CMK (cell line): ENCODE measurements at places on chromosomes 3 and 15.

DNA sequence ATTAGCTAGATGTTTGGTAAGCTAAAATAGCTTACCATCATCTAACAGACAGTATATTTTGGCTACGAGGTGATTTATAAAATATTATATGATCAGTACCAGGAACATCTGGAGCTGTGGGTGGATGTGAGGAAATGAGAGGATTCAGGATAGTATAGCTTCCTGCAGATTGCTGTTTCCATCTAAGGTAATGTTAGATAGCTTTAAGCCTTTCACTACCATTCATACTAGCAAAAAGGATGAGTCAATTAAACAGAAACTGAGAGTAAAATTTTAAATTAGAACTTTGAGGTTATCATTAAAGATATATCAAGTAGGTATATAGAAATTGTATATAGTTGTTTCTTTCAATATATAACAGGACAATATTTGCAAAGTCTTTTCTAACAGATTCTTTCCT, 8.0 kb downstream of the ZBTB20 start:
- DNase-seq: no peak

DNA sequence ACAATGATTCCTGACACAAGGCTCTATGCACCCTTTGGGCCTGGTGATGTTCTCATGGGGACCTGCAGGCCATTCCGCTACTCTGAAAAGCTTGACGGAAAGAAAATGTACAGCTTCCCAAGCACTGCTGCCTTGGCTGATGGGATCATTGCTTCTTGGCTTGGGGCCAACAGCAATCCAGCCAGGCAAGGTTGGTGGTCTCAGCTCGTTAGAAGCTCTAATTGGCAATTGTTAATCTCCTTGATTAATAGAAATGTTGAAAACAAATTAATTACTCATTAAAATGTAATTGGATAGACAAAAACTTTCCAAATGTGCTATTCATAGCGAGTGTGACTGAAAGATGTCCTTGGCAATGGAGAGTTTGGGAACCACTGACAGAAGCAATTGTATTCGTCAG, 16.3 kb upstream of the MYZAP start:
- DNase-seq: no peak

DNA sequence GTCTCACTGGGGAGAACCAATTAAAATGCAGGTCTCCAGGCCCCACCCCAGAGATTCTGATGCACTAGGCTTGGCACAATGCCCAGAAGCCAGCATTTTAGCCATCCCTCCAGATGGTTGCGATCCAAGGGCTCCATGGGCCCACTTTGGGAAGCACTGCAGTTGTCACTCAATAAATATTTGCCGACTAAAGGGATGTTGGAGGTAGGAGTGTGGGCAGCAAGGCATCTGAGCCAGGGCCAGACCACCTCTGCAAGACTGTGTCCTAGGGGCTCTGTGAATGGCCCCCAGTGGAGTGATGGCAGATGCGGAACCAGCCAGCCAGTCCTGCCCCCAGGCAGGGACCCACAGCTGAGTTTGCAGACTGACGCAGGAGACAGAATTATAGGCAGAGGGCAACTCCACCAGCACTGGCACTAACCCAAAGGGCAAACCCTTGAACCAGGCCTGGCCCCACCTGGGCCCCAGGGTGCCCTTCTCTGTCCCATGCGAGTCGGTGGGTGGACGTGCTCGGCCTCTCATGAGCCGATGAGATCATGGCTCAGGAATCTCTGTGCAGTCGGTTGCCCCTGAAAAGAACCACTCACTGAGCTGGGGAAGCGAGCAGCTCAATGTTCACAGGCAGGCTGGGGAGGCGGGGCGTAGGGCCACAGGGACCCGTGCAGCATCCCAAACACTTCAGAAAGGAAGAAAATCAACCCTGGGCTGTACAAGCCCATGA, 49.7 kb downstream of the SEMA5B start:
- DNase-seq: no peak

DNA sequence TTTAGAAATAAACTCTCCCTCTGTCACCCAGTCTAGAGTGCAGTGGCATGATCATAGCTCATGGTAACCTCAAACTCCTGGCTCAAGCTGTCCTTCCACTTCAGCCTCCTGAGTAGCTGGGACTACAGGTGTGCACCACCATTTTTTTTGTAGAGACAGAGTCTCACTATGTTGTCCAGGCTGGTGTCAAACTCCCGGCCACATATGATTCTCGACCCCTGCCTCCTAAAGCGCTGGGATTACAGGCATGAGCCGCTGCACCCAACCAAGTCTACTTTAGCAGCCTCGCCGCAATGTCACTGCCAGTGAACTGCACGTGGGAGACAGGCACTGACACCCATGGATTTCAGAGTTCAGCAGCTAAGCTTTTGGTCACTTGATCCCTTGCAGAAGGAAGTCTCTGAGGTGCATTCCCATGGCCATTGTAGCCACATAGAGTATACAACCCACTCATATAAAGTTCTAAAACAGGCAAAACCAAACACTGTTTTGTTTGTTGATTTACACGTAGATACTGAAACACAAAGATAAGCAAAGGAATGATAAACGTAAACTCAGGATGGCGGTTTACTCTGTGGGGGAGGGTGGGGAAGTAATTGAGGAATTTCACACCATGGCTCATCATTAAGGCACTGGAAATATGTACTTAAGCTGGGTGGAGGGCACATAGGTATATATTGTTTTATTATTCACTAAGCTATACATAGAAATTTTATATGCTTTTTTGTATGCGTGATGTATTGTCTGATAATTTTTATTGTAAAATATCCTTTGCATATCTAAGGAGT, 115.0 kb downstream of the MEX3B start:
- DNase-seq: no peak

GRCh38 chr3:172135820-172136219, 96.4 kb downstream of the FNDC3B start:
- no peak for DNase-seq

DNA sequence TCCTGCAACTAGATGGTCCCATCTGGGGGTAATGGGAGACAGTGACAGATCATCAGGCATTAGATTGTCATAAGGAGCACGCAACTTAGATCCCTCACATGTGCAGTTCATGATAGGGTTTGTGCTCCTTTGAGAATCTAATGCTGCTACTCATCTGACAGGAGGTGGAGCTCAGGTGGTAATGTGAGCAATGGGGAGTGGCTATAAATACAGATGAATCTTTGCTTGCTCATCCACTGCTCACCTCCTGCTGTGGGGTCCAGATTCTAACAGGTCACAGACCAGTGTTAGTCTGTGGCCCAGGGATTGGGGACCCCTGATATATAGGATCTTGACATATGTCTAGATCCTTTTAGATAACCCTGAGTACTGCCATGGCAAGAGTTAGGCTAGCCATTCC, 52.7 kb downstream of the RASGRF1 start:
- no peak for DNase-seq

- DNase-seq: no peak
Measured at GRCh38 chr15:52255008-52255407, 40.6 kb downstream of the MYO5C start.

GRCh38 chr15:73361337-73361736, 7.4 kb downstream of the HCN4 start:
- no peak for DNase-seq

DNA sequence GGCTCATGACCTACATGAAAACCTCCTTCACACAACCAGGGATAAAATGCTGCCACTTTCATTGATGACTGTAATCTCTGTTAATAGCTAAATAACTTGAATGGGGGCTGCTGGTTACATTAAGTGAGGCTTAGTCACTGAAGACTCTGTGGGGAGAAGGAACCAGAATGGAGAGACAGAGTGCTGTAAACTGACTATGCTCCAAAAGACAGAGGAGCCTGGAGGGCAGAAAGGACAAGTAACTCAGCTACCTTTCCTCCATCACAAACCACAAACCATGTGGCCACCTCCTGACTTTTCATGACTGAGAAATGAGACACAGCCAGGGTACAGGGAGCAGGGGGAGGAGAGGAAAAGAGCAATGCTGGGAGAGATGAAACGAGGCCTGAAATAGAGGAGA, 97.1 kb upstream of the TRIM42 start:
- DNase-seq: no peak

- no peak for DNase-seq
Measured at GRCh38 chr15:67839499-67839928, 331 bp downstream of the RNU6-1 start.
